ENCODE measurements at places on chromosomes 3 and 15.

GRCh38 chr15:75371901-75372688 is 3.7 kb upstream of the MAN2C1 start:
- no peak for DNase-seq

DNA sequence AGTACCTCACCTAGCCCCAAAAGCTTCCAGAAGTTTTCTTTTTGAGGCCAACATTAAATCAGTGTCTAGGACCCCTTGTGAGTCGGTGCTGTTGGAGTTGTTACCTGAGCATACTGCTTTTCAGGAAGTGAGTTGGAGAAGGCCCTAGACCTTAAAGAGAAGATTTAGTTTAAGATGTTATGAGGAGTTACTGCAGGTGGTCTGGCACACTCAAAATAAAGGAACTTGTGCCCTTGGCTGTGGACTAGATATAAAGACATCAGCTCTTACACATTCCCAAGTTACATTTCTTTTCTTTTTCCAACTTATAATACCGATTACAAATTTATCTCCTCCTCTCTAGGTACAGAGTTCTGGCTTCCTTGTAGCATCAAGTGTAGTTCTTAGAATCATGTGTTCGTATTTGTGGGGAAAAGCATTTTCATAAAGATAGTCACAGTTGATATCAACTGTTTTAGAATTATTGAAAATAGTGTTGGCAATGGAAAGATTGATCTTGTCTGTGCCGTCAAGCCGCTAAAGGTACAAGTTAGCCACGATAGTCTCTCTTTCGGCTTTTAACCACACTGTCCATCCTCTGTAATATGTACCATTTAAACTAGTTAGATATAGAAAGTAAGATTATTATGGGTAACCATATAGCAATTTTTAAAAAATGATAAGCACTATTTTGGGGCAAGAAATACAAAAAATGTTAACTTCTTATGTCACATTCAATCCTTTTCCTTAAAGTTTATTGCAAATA is 8.6 kb downstream of the ZIC1 start:
- no peak for DNase-seq

GRCh38 chr3:107956991-107957900 is 133.6 kb downstream of the CD47 start:
- DNase-seq: peak; percentile 53

- no peak for DNase-seq
Observed at GRCh38 chr15:96369351-96369750, 38.9 kb downstream of the NR2F2 start.

DNA sequence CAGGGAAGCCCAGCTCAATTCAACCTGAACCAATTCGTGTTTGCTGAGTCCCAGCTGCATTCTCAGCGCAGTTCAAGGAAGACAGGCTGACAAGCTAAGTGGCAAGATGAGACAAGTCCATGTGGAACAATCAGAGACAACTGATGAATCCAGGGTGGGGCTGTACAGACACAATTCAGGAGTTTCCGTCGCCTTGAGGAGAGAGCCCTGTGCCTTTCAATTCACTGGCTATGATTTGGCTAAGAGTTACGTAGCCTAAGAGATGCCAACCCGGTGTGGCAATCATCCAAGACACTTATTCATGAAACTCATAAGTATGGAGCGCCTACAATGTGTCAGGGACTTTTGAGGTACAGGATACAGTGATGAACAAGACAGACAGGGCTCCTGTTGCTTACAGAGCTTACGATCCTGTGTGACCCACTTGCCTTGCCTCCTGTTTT is 15.5 kb upstream of the ZBED2 start:
- DNase-seq: no peak

DNA sequence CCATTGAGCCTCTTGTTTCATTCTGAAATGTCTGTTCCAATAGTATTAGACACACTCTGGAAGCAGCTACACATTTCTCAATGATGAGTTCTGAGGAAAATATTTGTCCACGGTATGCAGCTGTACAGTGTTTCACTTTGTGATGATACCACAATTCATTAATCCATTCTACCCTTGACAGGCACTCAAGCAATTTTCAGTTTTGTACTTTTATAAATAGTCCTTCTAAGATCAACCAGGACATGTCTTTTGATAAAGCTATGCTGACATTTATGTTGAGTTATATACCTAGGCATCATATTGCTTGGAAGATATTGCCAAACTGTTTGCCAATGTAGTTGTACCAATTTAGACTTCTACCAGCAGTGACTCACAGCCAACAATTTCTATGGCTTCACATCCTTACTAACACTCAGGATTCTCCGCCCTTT is 165.1 kb upstream of the COL8A1 start:
- DNase-seq: no peak

All from hippocampal formation (tissue), 2 donors.